ENCODE measurements at places on chromosomes 16 and 17.

- no peak overlapping the region for H3K4me3 ChIP-seq
- H3K36me3 ChIP-seq: no peaks in the 10 kb centered on the region
- H3K4me1 ChIP-seq: peaks cover 8% of the 10 kb centered on the region
- no peak overlapping the region for H3K27ac ChIP-seq
Observed at GRCh38 chr17:47889734-47890529, 6.1 kb upstream of the SP2 start.

DNA sequence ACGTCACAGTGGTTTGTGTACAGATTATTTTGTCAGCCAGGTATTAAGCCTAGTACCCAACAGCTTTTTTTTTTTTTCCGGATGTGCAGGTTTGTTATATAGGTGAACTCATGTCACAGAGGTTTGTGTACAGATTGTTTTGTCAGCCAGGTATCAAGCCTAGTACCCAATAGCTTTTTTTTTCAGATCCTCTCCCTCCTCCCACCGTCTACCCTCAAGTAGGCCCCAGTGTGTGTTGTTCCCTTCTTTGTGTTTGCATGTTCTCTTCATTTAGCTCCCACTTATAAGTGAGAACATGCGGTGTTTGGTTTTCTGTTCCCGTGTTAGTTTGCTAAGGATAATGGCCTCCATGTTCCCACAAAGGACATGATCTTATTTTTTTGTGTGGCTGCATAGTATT lies 19.9 kb downstream of the RPTOR start:
- no peak overlapping the region for H3K4me3 ChIP-seq
- no peaks in the 10 kb centered on the region for H3K27me3 ChIP-seq
- no peak for DNase-seq
- H3K4me1 ChIP-seq: peaks cover 13% of the 10 kb centered on the region
- no peak overlapping the region for H3K27ac ChIP-seq

DNA sequence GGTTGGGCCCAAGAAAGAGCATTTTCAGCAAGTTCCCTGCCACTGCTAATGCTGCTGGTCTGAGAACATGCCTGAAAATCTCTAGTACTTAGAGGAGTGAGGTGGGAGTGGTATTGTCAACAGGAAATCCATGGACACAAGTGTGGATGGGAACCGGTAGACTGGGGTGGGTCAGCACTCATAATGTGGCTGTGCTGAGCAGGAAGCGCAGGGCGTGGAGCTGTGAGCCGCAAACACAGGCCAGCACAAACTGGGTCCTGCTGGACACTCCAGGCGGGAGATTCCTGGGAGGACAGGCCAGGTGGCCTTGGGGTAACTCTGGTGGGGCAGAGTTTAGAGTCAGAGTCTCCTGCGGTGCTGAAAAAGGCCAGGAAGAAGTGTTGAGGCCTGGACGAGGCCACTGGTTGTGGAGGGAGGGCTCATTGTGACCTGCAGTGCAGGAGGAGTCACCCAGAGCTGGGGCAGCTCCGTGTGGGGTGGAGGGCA lies 62.6 kb downstream of the BANP start:
- no peak overlapping the region for H3K27ac ChIP-seq

GRCh38 chr17:5561736-5562571 lies 22.4 kb downstream of the NLRP1 start:
- no peak overlapping the region for H3K4me3 ChIP-seq
- DNase-seq: no peak
- no peaks in the 10 kb centered on the region for H3K36me3 ChIP-seq
- no peak overlapping the region for H3K27ac ChIP-seq

DNA sequence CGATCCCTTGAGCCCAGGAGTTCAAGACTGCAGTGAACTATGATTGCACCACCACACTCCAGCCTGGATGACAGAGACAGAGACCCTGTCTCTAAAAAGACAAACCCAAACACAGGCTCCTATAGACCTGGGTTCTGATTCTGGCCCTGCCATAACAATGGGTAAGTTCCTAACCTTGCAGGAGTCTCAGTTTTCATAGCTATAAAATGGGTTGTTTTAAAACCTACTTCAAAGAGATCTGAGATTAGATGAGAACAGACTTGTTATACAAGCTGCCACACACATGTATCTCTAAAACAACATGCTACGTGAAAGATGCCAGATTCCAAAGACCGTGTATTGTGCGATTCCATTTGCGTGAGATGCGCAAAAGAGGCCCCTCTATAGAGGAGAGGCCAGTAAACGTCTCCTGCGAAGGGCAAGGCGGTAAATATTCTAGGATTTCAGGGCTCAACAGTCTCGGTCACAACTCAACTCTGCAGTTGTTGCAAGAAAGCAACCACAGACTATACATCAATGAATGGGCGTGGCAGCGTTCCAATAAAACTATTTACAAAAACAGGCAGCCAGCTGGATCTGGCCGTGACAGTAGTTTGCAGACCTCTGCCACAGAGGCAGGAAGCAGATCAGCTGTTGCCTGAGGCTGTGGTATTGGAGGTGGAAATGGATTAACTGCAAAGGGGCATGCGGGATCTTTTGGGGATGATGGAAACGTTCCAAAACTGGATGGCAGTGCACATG lies 5.9 kb downstream of the CORO7 start:
- H3K27ac ChIP-seq: no peak overlapping the region
- no peak for DNase-seq
- no peak overlapping the region for H3K4me3 ChIP-seq
- peaks cover 35% of the 10 kb centered on the region for H3K36me3 ChIP-seq
- H3K27me3 ChIP-seq: no peaks in the 10 kb centered on the region

DNA sequence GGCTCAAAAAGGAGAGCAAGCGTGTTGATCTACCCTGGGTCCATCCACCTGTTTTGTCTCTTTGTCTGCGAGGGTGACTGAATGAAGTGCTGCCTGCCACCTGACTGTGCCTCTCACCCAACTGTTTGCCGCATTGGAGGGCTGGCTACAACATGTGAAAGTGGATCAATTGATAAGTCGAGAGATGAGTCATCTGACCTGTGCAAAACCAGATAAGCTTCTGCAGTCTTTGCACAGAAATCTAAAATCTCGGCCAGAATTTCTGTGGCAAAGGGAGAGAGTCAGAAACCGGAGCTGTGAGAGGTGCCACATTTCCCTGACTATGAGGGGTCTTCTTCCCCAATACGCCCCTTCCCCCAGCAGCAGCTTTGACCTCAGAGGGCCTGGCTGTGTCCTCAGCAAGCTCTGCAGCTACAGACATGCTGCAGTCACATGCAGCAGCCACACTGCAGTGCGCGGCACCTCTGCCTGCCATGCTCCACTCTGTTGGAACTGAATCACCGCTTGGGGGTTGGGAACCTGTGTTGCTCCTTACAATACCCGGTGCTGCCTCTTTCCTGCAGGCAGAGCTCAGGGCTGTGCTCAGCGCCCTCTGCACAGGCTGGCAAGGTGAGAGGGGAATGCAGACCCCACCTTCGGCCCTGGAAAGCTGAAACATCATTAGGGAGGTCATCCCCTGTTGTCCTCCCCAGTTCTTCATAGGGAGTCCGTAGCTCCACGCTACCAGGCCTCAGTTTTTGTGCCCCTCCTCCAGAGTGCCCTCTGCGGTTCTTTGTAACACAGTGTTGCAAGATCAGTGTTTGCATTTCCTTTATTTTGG lies 16.2 kb upstream of the HAS3 start:
- H3K27ac ChIP-seq: no peak overlapping the region
- peaks cover 3% of the 10 kb centered on the region for H3K4me1 ChIP-seq
- H3K4me3 ChIP-seq: no peak overlapping the region
- H3K27me3 ChIP-seq: no peaks in the 10 kb centered on the region
- DNase-seq: no peak

- H3K27me3 ChIP-seq: no peaks in the 10 kb centered on the region
- peaks cover 72% of the 10 kb centered on the region for H3K4me1 ChIP-seq
- peak overlapping the region; percentile 88 for H3K27ac ChIP-seq
- no peaks in the 10 kb centered on the region for H3K36me3 ChIP-seq
- peak overlapping the region; percentile 40 for H3K4me3 ChIP-seq
- DNase-seq: peak; percentile 65
Observed at GRCh38 chr17:50101346-50102163, 6.4 kb downstream of the PDK2 start.

GRCh38 chr16:9007177-9007794 lies 43.6 kb upstream of the USP7 start:
- H3K27ac ChIP-seq: no peak overlapping the region
- no peak for DNase-seq
- no peaks in the 10 kb centered on the region for H3K27me3 ChIP-seq
- no peaks in the 10 kb centered on the region for H3K36me3 ChIP-seq
- H3K4me1 ChIP-seq: no peaks in the 10 kb centered on the region

DNA sequence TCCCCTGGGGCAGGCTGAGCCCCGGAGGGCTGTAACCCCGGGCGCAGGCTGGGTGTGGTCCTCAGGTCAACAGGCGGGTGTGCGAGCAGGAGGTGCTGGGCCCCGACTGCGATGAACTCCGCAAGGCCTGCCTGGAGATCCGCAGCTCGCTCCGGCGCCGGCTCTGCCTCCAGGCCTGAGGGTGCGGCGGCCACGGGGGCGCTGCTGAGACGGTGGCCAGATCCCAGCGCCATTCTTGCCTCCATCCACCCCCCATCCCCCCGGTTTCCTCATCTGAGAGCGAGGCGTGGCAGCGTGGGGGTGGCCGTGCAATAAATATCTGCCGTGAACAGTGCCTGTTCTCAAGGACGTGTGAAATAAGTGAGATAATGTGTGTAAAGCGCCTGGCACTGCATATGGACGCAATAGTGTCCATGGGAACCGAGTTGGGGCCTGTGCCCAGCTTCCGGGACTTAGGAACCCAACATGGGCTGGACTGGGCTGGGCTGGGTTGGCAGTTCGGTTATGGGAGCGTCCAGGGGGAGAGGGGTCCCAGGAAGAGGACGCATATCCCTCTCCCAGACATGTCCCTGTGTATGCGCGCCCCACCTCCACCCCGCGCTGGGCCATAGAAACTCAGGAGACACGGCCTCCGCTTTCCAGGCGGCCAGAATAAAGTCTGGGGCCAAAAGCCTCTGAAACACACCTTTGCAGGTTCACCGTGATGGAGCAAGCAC lies 15.0 kb downstream of the ZNF213 start:
- peaks cover 24% of the 10 kb centered on the region for H3K4me1 ChIP-seq
- H3K27me3 ChIP-seq: no peaks in the 10 kb centered on the region
- peak overlapping the region; percentile 78 for H3K4me3 ChIP-seq
- peak overlapping the region; percentile 72 for H3K27ac ChIP-seq
- H3K36me3 ChIP-seq: no peaks in the 10 kb centered on the region
- DNase-seq: peak; percentile 79

GRCh38 chr16:67481561-67482232 lies 740 bp upstream of the ATP6V0D1 start:
- H3K4me3 ChIP-seq: peak overlapping the region; percentile 93
- peak overlapping the region; percentile 93 for H3K27ac ChIP-seq
- H3K4me1 ChIP-seq: peaks cover 17% of the 10 kb centered on the region
- no peaks in the 10 kb centered on the region for H3K36me3 ChIP-seq

DNA sequence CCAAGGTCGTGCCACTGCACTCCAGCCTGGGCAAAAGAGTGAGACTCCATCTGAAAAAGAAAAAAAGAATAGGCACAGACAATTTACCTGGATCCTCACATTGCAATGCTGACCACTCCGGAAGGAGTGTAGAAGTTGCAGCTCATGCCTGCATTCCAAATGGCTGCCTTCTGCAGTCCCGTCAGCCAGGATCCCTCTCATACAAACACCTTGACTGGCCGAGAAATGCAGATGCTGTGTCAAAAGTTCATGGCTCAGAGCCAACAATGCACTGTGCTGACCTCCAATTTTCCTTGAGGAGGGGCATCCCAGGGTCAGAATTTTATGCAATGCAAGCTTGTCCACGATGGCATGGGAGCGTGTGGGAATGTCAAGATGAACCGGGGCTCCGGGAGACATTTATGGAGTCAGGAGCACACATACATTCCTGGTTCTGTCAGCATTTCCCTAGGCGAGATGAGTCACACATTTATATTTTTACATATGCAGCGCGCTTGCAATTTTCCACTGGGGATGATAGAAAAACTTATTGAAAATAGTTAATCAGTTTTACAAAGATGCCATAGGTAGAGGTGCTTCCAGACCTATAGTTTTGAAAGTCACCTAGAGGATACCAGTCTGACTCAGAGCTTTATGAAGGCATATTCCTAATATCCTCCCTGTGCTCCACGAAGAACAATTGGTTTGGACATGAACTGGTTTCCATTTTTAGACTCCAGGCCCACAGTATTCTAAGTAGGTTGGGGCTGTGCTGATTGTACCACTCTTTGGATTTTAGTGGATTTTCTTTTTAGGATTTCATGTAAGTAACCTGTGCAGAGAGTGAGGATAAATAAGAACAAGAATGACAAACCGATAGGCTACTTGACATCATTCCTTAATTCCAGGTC lies 614.6 kb downstream of the MAF start:
- H3K36me3 ChIP-seq: no peaks in the 10 kb centered on the region
- peaks cover 9% of the 10 kb centered on the region for H3K4me1 ChIP-seq
- H3K4me3 ChIP-seq: no peak overlapping the region
- no peak for DNase-seq
- H3K27ac ChIP-seq: no peak overlapping the region

- peak overlapping the region; percentile 79 for H3K4me3 ChIP-seq
- H3K27me3 ChIP-seq: no peaks in the 10 kb centered on the region
- H3K27ac ChIP-seq: peak overlapping the region; percentile 89
- DNase-seq: no peak
- peaks cover 70% of the 10 kb centered on the region for H3K4me1 ChIP-seq
Observed at GRCh38 chr17:75392559-75392958, 12.9 kb downstream of the GRB2 start.

GRCh38 chr17:77141846-77142449 lies 1.2 kb downstream of the SEC14L1 start:
- H3K27me3 ChIP-seq: no peaks in the 10 kb centered on the region
- H3K4me3 ChIP-seq: peak overlapping the region; percentile 85
- H3K36me3 ChIP-seq: peaks cover 40% of the 10 kb centered on the region
- peak overlapping the region; percentile 99 for H3K27ac ChIP-seq

GRCh38 chr16:50238868-50239301 lies 27.5 kb upstream of the ADCY7 start:
- H3K27me3 ChIP-seq: no peaks in the 10 kb centered on the region
- H3K4me1 ChIP-seq: peaks cover 12% of the 10 kb centered on the region
- H3K4me3 ChIP-seq: no peak overlapping the region

DNA sequence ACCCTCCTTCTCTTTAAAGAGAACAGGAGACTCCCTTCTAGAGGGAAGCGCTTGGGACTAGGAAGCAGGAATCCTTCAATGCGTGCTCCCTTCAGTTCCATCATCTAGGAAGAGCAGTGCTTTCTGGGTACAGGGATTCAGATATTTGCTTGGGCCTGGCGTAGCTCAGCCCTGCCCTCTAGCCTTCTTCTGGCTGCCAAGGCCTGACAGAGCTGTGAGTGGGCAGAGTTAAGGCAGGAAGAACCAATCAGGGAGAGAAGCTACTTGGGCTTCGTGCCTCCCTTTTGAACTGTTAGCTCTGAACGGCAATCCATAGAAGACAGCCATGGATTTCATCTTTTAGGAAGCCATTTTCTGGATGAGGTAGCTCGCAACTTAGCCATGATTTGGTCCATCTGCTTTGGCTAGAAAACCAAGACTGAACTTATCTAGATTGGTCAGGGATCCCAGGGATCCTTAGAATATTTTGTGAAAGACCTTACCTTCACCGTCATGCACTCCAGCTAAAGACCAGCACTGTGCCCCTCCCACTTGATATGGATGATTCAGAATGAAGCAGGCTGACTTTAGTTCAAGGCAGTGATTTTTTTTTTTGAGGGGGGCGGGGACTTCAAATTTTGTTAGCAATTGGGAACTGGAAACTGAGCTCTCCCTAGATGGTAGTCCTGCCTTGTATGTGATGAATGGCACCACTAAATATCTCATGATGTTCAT lies 2.5 kb upstream of the CORO6 start:
- peak overlapping the region; percentile 99 for H3K27ac ChIP-seq
- DNase-seq: peak; percentile 46
- H3K27me3 ChIP-seq: no peaks in the 10 kb centered on the region

GRCh38 chr17:21339011-21339410 lies 37.1 kb upstream of the KCNJ12 start:
- no peak for DNase-seq
- peaks cover 5% of the 10 kb centered on the region for H3K4me1 ChIP-seq
- no peak overlapping the region for H3K4me3 ChIP-seq
- H3K27me3 ChIP-seq: no peaks in the 10 kb centered on the region
- H3K27ac ChIP-seq: no peak overlapping the region

Data from psoas muscle (tissue), 8 donors.